ENCODE measurements at places on chromosomes 7 and 10.

DNA sequence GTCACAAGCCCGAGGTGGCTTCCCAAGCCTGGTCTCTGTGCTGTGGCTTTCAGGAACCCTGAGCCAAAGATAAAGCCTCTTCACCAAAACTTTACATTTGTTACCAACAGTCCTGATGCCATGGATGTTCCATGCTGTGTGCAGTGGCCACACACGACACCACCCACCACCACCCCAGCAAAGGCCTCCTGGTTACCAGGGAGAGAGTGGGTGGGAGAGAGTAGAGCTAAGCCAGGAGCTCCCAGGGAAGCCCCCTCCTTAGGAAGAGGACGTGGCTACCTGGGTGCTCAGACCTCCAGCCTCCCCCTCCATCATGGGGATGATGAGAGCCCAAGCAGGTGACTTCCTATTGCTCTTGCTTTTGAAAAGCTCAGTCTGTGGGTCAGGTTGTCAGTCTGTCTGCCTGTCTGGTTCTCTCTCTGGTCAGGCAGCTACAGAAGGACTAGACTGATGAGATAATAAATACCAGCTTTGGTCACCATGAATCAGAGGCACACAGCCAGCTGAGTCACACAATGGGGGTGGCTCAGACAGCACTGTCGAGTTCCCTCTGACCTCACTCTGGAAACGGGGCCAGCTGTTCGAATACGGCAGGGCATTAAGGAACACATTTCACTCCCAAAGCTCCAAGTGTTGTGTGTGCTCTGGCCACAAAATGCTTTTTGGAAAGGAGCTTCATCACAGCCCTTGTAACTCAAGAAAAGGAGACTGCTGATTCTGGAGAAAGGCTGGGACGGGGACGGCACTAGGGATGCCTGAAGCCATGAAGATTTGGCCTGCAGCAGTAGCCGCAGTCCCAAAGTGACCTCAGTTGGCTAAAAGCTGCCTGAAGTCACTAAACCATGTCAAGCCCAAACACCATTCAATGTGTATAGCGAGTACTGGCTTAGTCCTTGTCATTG is 166.0 kb downstream of the FANK1 start:
- no peak for DNase-seq

- DNase-seq = no peak
These were observed 14.7 kb upstream of the ASB4 start for GRCh38 chr7:95471071-95471470.

GRCh38 chr7:74271742-74272141 is 17.5 kb upstream of the CLIP2 start:
- peak; percentile 22 for DNase-seq

- DNase-seq = no peak
These were observed 54.1 kb downstream of the LAMB1 start for GRCh38 chr7:107948645-107949442.

GRCh38 chr7:13920053-13920697 is 69.3 kb downstream of the ETV1 start:
- no peak for DNase-seq

- DNase-seq = no peak
These were observed 48.9 kb upstream of the PDCD4 start for GRCh38 chr10:110822712-110823311.

DNA sequence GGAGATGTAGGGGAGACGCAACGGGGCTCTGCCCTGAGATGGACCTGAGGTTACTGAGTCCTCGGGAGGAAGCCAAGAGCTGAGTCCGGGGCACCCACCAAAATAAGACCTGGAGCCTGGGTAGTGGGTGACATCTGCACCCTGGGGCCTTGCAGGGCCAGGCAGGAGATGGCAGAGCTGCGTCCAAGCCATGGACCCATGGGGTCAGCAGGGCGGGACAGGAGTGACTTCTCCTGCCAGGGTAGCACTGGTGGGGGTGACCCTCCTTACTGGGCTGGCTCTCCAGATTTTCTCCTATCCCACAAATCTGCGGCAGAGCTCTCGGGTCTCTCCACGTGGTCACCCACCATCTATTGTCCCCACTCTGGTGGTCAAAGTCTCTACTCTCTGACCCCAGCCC is 2.1 kb downstream of the GHRHR start:
- no peak for DNase-seq

DNA sequence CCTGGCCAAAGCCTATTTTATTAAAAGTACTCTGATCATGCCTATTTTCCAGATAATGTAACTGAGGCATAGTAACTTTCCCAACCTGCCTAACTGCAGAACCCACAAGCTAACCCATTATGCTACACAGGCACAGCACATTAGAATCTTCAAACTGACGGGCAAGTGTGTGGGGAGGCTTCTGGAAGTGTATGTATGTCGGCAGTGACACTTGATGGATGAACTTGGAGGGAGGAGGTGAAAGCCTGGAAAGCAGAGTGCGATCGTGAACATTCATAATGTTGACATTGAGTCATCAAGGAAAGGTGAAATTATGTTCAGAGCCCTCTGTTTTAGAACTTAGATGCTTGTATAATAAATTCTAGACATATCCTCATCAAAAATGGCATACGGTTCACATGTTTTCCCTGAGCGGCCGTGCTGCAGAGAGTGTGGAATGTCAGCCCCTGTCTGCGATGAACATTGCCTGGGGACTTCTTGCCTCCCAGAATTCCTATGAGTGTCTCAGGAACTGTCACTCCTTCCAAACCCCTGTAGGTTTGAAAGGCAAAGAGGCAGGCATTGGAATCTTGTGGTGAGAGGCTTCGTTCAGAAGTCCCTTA is 102.4 kb downstream of the SLIT1 start:
- no peak for DNase-seq

GRCh38 chr7:119959811-119960210 is 313.2 kb upstream of the KCND2 start:
- no peak for DNase-seq

- DNase-seq = no peak
These were observed 20.2 kb upstream of the CYREN start for GRCh38 chr7:135190703-135191102.

GRCh38 chr10:34244756-34245484 is 570.2 kb downstream of the PARD3 start:
- no peak for DNase-seq

DNA sequence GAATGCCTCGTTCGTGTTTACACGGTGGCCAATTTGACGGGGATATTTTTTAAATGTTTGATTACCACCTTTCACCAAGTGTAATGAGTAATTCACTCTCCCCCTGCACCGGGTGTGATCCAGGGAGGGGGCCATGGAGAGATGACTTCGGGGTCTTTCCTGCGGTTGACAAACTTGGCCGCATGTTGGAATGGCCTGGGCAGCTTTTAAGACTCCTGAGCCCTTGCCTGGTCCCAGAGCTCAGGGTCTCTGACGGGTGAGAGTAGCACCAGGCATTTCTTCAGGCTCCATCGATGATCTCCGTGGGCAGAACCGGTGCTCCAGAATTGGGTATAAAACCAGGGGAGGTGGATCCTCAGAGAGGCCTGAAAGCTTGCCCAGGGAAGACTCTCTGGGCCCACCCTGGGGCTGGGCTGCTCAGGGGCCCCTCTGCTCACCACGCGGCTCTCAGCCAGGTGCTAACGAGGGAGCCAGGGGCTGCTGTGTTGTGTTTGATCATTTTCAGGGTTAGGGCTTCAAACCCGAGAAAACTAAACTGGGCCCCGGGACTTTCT is 882 bp downstream of the ZNF282 start:
- DNase-seq = no peak

DNA sequence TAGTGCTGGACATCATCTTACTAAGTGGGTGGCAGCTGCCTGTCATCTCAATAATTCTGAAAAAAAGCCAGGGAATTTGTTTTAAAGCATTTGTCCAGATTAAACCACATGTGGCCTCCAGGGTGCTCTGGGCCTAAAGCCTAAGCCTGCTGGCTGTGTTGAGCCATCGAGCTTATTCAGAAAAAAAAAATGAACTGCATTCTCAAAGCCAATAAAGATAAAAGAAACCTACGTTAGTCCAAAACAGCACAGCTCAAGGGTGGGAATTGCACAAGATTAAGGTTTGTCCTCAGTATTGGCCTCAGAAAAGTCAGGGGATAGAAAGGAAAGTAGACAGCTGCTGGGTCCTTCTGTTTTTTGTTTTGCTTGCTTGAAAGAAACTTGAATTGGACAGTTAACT is 22.6 kb upstream of the PRTFDC1 start:
- no peak for DNase-seq

DNA sequence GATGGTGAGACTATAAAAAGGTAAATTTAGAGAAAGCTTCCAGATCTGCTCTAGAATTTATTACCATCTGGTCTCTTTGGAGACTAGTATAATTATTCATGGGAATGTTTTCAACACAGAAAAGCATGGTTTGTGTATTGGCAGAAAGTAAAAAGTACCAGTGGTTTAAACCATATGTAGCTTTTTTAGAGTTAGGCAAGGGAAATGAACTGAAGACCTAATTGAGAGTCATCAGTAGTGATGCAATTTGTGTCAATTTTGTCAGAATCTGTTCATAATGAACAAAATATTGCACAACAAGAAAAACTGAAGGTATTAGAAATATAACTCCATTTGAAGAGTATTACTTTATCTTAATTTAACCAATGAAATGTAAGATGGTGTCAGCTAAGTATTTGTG is 181.4 kb downstream of the ADK start:
- DNase-seq = no peak

GRCh38 chr7:2099048-2099957 is 133.4 kb downstream of the MAD1L1 start:
- no peak for DNase-seq

GRCh38 chr10:22252224-22252800 is 34.5 kb upstream of the EBLN1 start:
- peak; percentile 88 for DNase-seq

DNA sequence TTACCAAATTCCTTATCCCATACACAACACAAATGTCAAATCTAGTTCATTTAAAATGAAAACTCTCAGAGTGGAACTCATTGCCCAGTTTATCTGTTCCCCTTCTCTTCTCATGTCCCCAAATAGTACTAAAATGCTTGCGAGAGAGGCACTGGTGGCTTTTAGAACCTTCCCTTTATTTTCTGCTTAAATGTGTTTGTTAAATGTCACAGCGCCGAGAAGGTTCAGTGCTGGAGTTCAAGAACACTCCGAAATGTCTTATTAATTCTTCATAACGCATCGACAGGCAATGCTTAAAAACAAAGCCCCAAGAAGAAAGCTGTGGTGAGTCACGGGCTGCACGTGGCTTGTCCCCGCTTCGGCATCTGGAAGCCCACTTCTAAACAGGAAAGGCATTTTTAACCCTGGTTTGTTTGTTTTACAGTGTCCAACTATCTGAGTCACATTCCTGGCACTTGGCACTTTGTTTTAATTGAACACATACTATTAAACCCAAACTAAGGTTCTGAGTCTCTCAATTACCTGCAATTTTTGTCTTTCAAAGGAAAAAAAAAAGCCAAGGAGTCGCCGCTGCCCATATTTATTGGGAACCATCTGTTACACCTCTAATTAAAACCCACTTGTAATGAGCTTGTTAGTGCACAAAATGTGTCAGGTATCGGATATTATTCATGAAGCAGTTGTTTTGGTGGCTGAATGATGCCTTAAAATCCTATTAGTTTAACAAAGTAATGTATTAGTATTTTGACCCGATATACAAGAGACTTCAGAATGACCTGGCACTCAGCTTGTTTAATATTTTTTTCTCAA is 49.9 kb upstream of the MGMT start:
- DNase-seq = no peak

- no peak for DNase-seq
These were observed 54.4 kb upstream of the CCDC6 start for GRCh38 chr10:59960751-59961150.

- DNase-seq = no peak
These were observed 193.3 kb downstream of the RAMP3 start for GRCh38 chr7:45350896-45351295.

DNA sequence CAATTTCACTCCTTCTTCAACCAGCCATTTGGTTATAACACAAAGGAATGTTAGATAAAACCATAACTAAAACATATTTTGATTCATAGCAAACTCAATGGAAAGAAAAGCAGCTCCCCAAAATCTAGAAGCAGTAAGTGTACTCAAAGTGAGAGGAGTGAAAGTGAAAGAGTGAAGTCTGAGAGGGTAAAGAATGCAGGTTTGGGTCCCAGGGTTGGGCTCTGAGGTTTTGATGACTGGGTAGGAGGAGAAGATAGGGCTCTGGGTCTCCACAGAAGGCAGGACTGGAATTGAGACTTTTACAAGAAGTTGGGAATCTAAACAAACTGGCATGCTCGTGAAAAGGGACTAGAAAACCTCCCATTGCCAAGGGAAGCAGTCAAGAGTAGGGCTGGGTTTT is 85.4 kb upstream of the RSU1 start:
- DNase-seq = no peak
